ENCODE measurements at places on chromosomes 1 and 21.

- no peak for DNase-seq
These were observed 166.9 kb downstream of the COL11A1 start for GRCh38 chr1:102941366-102941947.

GRCh38 chr1:77139389-77139788, 79.8 kb downstream of the PIGK start:
- DNase-seq, result no peak

DNA sequence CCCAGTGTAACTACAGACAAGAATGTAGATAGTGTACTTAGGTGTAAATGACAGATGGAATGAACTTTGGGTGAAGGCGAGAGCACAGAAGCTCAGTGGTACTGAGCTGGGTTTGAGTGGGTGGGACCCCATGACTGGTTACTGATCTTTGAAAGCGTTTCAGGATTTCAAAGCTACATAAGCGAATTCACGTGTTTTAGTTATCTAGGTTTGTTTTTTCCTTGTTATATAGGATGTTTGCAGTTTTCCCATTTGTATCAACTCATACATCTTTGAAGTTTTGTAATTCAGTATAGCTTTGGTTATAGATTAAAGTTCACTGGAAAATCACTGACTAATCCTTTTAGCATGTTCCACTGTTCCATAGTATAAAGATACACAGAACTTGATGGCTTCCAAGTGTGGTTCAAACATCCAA, 182.5 kb downstream of the NFIA start:
- no peak for DNase-seq

DNA sequence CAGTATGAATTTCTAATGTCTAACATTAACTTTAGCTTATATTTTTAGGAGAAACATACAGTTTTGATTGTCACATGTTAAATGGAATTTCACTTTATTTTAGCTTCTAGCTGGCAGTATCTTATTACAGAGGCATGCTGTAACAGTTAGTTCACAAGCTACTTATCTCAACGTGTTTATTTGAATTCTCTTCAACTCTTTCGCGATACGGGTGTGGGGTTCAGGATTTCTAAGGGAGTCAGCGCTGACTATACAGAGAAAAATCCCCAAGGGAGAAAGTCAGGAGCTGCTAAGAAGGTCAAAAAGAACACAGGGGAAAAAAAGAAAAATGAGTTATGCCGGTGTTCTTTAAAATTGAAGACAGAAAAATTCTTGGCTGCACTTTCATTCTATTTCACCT, 296.2 kb downstream of the VAV3 start:
- DNase-seq, result no peak

DNA sequence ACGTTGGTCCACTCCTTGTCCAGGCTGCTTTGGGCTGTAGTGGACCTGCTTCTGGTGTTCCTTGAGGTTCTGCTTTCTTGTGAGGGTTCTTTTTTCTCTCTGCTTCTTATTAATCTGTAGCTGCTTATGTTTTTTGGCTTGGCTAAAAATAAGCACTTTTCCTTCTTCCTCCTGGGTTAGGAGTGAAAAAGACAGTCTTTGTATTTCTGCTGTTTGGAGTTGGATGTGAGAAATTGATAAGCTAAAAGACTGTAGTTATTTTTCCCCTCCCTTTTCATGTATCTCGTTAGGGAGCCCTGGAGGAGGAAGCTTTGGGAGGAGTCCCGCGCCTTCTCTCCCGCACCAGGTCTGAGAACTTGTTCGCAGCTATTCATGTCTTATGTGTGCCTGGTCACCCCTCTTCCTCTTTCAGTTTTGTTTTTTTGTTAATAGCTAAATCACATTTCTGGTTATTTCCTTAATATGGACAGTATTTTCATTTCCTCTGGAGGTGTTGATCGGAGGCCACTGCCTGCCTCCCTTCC, 79.0 kb downstream of the GALNT2 start:
- no peak for DNase-seq

- no peak for DNase-seq
These were observed 18.7 kb downstream of the LPGAT1 start for GRCh38 chr1:211811848-211812247.
